ENCODE measurements at places on chromosomes 1 and 21. TPM values are rescaled to one million over a fixed set of nuclear protein-coding genes. Genes with fewer than 3 reads are reported as not detected.

GRCh38 chr1:78619446-78619802 lies 824 bp upstream of the IFI44L start:
- no peak for DNase-seq

GRCh38 chr21:42956824-42957630 lies 17.3 kb upstream of the PKNOX1 start:
- no peak for DNase-seq

- peak; percentile 64 for DNase-seq
Observed at GRCh38 chr1:53524428-53525375, 65.5 kb downstream of the DMRTB1 start.

The FYB2 gene
- total RNA-seq, result 5.7 TPM

The LDLRAD1 gene
- not detected for total RNA-seq

Measured in left ventricle myocardium inferior (tissue), 1 donor.